ENCODE measurements at places on chromosomes 7 and 10. TPM values are rescaled to one million over a fixed set of nuclear protein-coding genes. Genes with fewer than 3 reads are reported as not detected.

RGR gene
- 0.33 TPM for total RNA-seq

GRCh38 chr7:21617916-21618390 is 75.1 kb downstream of the DNAH11 start:
- no peak overlapping the region for H3K27ac ChIP-seq
- no peak overlapping the region for H3K4me3 ChIP-seq
- H3K27me3 ChIP-seq: no peaks in the 10 kb centered on the region
- H3K4me1 ChIP-seq: no peaks in the 10 kb centered on the region
- no peak for DNase-seq
- no peaks in the 10 kb centered on the region for H3K36me3 ChIP-seq

- H3K36me3 ChIP-seq: no peaks in the 10 kb centered on the region
- no peak for DNase-seq
- no peaks in the 10 kb centered on the region for H3K27me3 ChIP-seq
- no peaks in the 10 kb centered on the region for H3K4me1 ChIP-seq
- H3K27ac ChIP-seq: no peak overlapping the region
Measured at GRCh38 chr7:127895814-127896280, 135.4 kb downstream of the LRRC4 start.

CCDC6 gene
- 44.9 TPM for total RNA-seq

ENKUR gene
- not detected for total RNA-seq

- H3K4me1 ChIP-seq: no peaks in the 10 kb centered on the region
- H3K27ac ChIP-seq: no peak overlapping the region
- H3K27me3 ChIP-seq: no peaks in the 10 kb centered on the region
- H3K36me3 ChIP-seq: no peaks in the 10 kb centered on the region
- H3K4me3 ChIP-seq: no peak overlapping the region
- DNase-seq: no peak
Measured at GRCh38 chr10:131789516-131789915, 111.3 kb upstream of the PPP2R2D start.

SEMA3C gene
- total RNA-seq: 67.5 TPM

- no peak overlapping the region for H3K27ac ChIP-seq
- peaks cover 33% of the 10 kb centered on the region for H3K27me3 ChIP-seq
Measured at GRCh38 chr7:101059620-101059942, 25.7 kb upstream of the TRIM56 start.

- no peak overlapping the region for H3K4me3 ChIP-seq
- no peaks in the 10 kb centered on the region for H3K27me3 ChIP-seq
- H3K36me3 ChIP-seq: no peaks in the 10 kb centered on the region
Measured at GRCh38 chr7:93823621-93824020, 66.9 kb downstream of the TFPI2 start.

DNA sequence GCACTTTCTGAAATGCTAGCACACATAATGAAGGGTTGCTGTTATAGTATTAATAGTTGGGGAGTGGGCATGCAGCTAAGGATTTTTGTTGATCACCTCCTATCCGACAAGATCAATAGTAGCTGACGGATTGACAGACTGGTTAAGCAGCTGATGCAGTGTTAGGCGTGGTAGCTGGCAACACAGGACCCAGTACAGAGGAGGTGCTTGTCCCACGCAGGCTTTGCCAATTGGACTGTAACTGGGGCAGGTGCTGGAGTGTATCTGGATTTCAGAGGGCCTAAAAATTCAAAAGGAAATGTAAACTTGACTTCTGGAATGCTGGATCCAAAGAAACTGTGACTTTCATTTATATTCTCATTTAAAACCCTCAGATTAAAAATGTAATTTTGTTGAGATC is 340.9 kb downstream of the SORCS3 start:
- DNase-seq: no peak
- H3K36me3 ChIP-seq: no peaks in the 10 kb centered on the region
- H3K4me3 ChIP-seq: no peak overlapping the region
- no peaks in the 10 kb centered on the region for H3K27me3 ChIP-seq

DNA sequence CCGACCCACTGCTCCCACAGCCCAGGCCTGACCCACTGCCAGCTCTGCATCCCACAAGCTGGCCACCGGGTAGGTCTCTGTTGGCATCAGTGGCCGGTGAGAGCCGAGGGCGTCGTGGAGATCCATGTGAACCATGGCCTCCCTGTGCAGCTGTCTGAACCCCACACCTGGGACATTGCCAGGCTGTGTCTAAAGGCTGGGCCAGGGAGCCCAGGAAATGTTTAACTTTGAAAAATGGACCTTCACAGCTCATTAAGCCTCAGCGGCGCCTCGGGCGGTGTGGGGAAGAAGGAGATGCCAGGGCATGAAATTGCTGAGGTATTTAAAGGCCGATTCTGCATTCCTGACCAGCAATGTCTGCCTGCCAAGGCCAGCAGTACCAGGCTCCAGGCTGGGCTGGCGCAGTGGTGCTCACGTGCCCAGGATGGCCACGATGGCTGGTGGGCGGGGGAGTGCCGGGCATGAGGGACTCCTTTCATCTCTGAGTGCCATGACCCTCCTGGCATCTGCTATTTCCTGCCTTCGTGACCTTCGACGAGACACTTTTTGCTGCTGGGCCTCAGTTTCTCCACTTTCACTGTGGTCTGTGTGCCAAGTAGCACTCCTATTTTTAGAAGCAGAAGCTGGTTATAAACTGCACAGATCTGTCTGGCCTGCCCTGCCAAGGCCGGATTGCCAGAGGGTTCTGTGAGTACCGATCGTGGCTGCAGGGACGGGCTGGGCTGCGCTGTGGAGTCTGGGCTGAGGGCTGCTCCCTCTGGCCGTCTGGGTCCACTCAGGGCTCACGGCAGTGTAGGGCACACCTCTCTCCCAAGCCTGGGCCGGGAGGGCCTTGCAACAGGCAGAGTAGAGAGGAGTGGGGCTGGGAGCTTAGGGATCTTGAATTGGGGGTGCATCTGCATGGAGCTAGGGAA is 21.8 kb downstream of the ELFN1 start:
- H3K4me1 ChIP-seq: no peaks in the 10 kb centered on the region
- peak; percentile 51 for DNase-seq
- no peaks in the 10 kb centered on the region for H3K27me3 ChIP-seq
- H3K36me3 ChIP-seq: no peaks in the 10 kb centered on the region
- H3K27ac ChIP-seq: no peak overlapping the region

- no peak overlapping the region for H3K27ac ChIP-seq
- no peak for DNase-seq
- H3K4me1 ChIP-seq: no peaks in the 10 kb centered on the region
- H3K36me3 ChIP-seq: no peaks in the 10 kb centered on the region
Measured at GRCh38 chr7:28748933-28749584, 209.1 kb downstream of the TRIL start.

DNA sequence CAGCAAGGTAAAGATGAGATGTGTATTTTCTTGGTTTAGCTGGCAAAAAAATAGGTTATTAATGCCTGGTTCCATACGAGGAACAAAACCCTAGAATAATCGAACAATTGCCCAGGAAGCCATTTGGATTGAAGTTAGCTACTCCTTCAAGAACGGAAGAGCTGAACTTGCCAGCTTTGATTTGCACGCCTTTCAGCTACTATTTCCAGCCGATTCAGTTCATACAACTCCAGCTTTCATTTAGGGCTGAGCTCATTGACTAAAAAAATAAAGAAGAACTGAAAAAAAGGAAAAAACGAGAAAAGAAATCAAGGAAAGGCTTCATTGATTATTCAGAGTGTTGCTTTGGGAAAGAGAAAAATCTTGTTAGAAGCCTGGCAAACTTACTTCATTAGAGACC is 60.4 kb downstream of the PTN start:
- no peaks in the 10 kb centered on the region for H3K36me3 ChIP-seq
- H3K4me1 ChIP-seq: no peaks in the 10 kb centered on the region
- no peaks in the 10 kb centered on the region for H3K27me3 ChIP-seq
- peak overlapping the region; percentile 25 for H3K27ac ChIP-seq
- no peak overlapping the region for H3K4me3 ChIP-seq

DNA sequence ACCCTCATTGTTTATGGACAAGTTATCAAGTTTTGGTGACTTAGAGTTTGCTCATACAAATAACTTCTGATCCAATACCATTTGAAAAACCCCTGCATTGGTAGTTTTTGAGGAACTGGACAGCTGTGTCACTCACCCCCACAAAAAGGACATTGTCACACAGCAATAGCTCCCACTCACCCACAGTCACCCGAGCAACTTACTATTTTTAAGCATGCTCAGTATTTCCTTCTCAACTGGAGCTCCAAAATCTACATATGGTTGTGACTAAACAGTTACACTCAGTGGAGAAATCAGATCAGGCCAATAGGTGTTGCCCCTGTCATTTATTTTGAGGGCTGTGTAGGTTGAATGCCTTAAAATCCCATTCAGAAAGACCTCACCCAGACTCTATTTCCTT is 165.2 kb upstream of the AUTS2 start:
- no peaks in the 10 kb centered on the region for H3K27me3 ChIP-seq
- no peak overlapping the region for H3K27ac ChIP-seq
- H3K4me3 ChIP-seq: no peak overlapping the region
- no peaks in the 10 kb centered on the region for H3K4me1 ChIP-seq

- H3K27me3 ChIP-seq: no peaks in the 10 kb centered on the region
- DNase-seq: peak; percentile 24
- no peaks in the 10 kb centered on the region for H3K4me1 ChIP-seq
- H3K27ac ChIP-seq: no peak overlapping the region
- H3K36me3 ChIP-seq: no peaks in the 10 kb centered on the region
- peak overlapping the region; percentile 47 for H3K4me3 ChIP-seq
Measured at GRCh38 chr7:96075510-96076349, 246.2 kb downstream of the SLC25A13 start.

PNLIPRP1 gene
- total RNA-seq: not detected

DNA sequence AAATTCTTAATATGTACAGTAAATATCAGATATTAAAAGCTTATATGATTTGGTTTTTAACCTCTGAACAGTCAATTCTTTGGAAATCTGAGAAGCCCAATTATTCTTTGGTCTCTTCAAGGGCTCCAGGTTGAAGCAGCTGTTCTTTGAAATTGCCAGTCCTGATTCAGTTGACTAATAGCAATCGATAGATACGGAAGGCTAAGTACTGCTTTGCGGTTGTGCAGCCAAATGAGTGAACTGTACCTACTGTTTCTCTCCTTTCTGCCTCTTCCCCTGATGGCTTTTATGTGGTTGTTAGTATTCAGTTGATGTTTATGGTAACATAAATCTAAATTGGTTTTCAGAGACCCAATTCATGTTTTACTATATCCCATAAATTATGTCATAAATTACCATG is 103.1 kb upstream of the RPA3 start:
- no peak overlapping the region for H3K27ac ChIP-seq
- H3K4me3 ChIP-seq: no peak overlapping the region
- no peaks in the 10 kb centered on the region for H3K4me1 ChIP-seq
- no peaks in the 10 kb centered on the region for H3K36me3 ChIP-seq

DNA sequence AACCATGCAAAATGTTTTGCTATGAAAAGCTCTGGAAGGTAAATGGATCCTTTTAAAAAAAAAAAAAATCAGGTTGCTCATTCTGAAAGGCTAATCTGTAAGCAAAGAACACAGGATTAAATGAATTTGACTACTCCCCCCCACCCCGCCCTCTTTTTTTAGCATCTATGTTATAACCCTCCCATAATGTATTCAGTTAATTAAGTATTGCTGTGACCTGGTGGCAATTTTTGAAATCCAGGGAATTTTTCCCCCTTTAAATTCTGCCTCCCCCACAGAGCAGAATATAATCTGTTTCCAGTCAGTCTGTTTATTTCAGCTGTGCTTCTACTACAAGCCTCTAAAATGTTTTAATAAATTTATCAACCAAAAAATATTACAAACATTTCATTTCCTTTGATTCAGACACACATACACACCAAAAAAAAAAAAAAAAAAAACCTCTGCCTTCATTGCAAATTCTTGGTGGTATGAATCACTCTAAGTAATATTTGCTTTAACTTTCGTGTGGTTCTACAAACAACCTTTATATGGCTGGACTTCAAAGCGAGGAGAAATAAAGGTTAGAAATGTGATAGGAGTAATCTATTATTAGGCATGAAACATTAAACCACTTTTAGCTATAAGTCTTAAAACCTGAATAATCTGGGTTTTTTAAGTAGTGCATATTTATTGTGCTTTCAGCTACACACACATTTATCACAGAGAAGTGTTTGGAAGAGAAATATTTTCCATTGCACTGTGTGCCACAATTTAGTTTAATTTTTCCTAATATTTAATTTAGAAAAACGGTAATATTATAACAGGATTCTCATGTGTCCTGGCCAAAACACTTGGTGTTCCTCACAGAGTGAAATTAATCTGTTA is 64.4 kb upstream of the ARID5B start:
- DNase-seq: no peak
- H3K27ac ChIP-seq: peak overlapping the region; percentile 23
- no peaks in the 10 kb centered on the region for H3K27me3 ChIP-seq
- H3K4me1 ChIP-seq: no peaks in the 10 kb centered on the region

GRCh38 chr7:36547416-36547815 is 157.8 kb downstream of the ANLN start:
- no peak for DNase-seq
- no peaks in the 10 kb centered on the region for H3K36me3 ChIP-seq
- H3K27ac ChIP-seq: no peak overlapping the region

- no peaks in the 10 kb centered on the region for H3K27me3 ChIP-seq
- H3K27ac ChIP-seq: no peak overlapping the region
- H3K36me3 ChIP-seq: no peaks in the 10 kb centered on the region
- DNase-seq: no peak
- H3K4me1 ChIP-seq: no peaks in the 10 kb centered on the region
Measured at GRCh38 chr10:130259380-130259779, 123.2 kb downstream of the GLRX3 start.

SFTPD gene
- 2.2 TPM for total RNA-seq

DNA sequence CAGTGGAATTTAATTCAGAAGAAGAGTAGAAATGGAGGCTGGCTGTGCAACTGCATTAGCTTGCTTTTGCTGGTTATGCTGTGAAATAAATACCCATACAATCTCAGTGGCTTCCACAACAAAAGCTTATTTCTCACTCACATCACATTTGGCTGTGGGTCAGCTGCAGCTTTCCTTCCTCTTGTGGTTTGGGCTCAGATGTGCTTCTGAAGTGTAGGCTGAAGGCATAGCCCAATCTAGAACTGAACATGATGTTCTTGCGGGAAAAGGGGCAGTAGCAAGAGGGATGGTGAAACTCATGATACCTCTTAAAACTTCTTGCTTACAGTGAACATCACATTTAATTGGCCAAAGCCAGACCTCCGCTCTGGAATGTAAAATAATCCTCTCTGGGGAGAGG is 119.9 kb downstream of the HECW1 start:
- no peak for DNase-seq
- no peaks in the 10 kb centered on the region for H3K36me3 ChIP-seq
- H3K27ac ChIP-seq: no peak overlapping the region
- H3K4me3 ChIP-seq: no peak overlapping the region
- no peaks in the 10 kb centered on the region for H3K27me3 ChIP-seq

ZNF438 gene
- 10.0 TPM for total RNA-seq

DNA sequence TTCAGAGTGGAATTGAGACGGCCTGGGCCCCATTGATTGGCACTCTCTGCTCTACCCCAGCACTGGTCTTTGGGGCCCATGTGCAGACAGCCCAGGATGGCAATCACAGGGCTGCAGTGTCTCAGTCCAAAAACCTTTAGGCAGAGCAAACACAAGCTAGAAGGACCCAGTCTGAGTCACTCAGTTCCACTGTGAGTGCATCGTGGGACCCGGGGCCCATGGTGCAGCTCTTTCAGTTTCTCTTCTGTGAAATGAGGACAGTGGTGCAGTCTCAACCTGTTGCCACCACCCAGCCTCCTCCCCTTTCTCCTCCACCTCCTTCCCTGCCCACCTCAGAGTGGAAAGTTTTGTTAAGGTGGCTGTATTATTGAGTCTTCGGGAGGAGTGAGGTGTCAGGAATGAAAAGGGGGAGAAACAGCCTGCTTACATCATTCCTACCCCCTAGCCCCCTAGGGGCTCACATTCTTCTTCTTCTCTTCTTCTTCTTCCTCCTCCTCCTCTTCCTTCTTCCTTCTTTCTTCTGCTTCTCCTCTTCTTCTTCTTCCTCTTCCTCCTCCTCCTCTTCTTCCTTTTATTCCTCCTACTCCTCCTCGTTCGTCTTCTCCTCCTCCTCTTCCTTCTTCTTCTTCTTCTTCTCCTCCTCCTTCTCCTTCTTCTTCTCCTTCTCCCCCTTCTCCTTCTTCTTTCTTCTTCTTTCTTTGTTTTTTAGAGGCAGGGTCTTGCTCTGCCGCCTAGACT is 19.5 kb upstream of the CARD11 start:
- no peaks in the 10 kb centered on the region for H3K4me1 ChIP-seq
- no peaks in the 10 kb centered on the region for H3K27me3 ChIP-seq
- no peak for DNase-seq
